Lower lobe of right lung (tissue), 2 donors: ENCODE measurements at places on chromosomes 2 and 18. TPM values are rescaled to one million over a fixed set of nuclear protein-coding genes. Genes with fewer than 3 reads are reported as not detected.

Gene C2orf78
- total RNA-seq, result not detected

Gene CIAO1
- 62.3 TPM for total RNA-seq

Gene OTOS
- not detected for total RNA-seq

Gene AGAP1
- 36.2 TPM for total RNA-seq

Gene CFC1
- not detected for total RNA-seq

Gene CFAP221
- total RNA-seq, result 33.9 TPM

Gene DSG3
- total RNA-seq, result not detected

Gene DPP4
- 24.5 TPM for total RNA-seq

Gene ZSCAN30
- total RNA-seq, result 18.8 TPM

Gene VWA3B
- total RNA-seq, result 7.9 TPM

Gene FEV
- total RNA-seq, result not detected

Gene SEPTIN2
- total RNA-seq, result 255 TPM

Gene CD302
- total RNA-seq, result 100 TPM

Gene NT5C1B
- total RNA-seq, result not detected

Gene MARCO
- 491 TPM for total RNA-seq

Gene MBOAT2
- 36.5 TPM for total RNA-seq

Gene CNGA3
- total RNA-seq, result 0.18 TPM

Gene ATP8B1
- total RNA-seq, result 27.2 TPM

Gene PLB1
- total RNA-seq, result 5.5 TPM

Gene NYAP2
- total RNA-seq, result 1.1 TPM

Gene FAP
- total RNA-seq, result 3.4 TPM

Gene FLACC1
- 6.8 TPM for total RNA-seq

Gene ICOS
- 3.0 TPM for total RNA-seq

Gene IGFBP5
- total RNA-seq, result 145 TPM

Gene NEMP2
- 9.5 TPM for total RNA-seq

Gene GAD1
- not detected for total RNA-seq

Gene SH3BP4
- 36.8 TPM for total RNA-seq

Gene TMEM178A
- total RNA-seq, result 3.2 TPM

Gene TRABD2A
- 5.4 TPM for total RNA-seq

Gene VRK2
- total RNA-seq, result 25.7 TPM

Gene NXPH2
- not detected for total RNA-seq

Gene TAF4B
- total RNA-seq, result 2.8 TPM

Gene ITGB6
- 65.2 TPM for total RNA-seq

Gene ALMS1
- total RNA-seq, result 22.0 TPM

Gene SF3B1
- 230 TPM for total RNA-seq

Gene EML6
- 2.5 TPM for total RNA-seq

Gene LDLRAD4
- total RNA-seq, result 24.6 TPM

Gene SERPINB4
- not detected for total RNA-seq

Gene LRP1B
- total RNA-seq, result 0.09 TPM

Gene SULT1C2
- 1.2 TPM for total RNA-seq

Gene TSPYL6
- not detected for total RNA-seq

Gene KDSR
- total RNA-seq, result 68.5 TPM

Gene OBSL1
- 49.4 TPM for total RNA-seq

Gene CAPN13
- 23.0 TPM for total RNA-seq

Gene C1GALT1C1L
- 0.44 TPM for total RNA-seq

Gene TRIM54
- total RNA-seq, result not detected

Gene SPC25
- 0.50 TPM for total RNA-seq

Gene FHOD3
- total RNA-seq, result 2.5 TPM

Gene CHRNG
- total RNA-seq, result not detected

Gene ST6GAL2
- total RNA-seq, result 0.92 TPM

Gene LBX2
- total RNA-seq, result 1.5 TPM

Gene CNDP1
- total RNA-seq, result not detected

Gene APOB
- total RNA-seq, result 0.53 TPM

Gene CRYBA2
- not detected for total RNA-seq

Gene ALPI
- not detected for total RNA-seq
